Esophagus mucosa (tissue), 1 donor: ENCODE measurements at places on chromosomes 13 and 19. TPM values are rescaled to one million over a fixed set of nuclear protein-coding genes. Genes with fewer than 3 reads are reported as not detected.

DNA sequence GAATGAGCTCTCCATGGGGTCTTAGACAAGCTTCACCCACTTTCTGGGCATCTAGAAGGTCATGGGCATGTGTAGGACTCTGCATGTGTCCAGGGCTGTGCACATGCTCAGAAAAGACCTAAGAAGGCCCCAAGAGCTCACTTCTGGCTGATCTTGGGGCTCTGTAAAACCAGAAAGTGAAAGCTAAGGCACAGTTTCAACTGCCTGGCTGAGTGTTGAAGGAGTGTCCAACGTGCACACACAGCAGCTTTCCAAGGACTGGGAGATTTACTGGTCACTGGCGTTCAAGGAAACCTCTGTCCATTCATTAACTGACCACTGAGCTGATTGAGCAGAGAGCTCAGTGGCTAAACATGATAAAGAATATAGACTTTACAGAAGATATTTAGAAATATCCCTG, 137.9 kb downstream of the KATNAL1 start:
- ATAC-seq = peak; percentile 11

DNA sequence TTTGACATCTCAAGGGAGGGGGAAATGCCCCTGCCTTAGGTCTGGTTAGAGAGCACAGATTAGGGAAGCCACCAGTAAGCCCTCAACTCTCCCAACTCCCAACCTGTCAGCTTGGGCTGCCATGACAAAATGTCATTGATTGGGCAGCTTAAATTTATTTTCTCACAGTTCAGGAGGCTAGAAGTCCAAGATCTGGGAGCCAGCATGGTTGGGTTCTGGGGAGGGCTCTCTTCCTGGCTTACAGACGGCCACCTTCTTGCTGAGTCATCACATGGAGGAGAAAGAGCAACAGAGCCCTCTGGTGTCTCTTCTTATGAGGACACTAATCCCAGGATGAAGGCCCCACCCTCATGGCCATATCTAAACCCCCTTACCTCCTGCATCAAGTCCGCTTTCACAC, 24.2 kb downstream of the C19orf12 start:
- peak; percentile 64 for ATAC-seq

DNA sequence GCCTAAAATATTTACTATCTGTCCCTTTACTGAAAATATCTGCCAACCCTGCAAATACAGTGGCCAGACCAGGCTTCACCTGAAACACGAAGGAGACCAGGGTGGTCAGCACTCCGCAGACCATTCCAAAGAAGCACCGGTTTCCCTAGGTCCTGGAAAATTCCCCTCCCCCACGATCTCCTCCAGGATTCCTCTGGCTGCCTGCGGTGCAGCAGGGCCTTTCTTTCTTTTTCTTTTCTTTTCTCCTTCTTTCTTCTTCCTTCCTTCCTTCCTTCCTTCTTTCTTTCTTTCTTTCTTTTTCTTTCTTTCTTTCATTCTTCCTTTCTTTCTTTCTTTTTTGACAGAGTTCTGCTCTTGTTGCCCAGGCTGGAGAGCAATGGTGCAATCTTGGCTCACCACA, 152.7 kb downstream of the USP12 start:
- ATAC-seq = no peak

GRCh38 chr13:110263888-110264287, 43.1 kb downstream of the COL4A1 start:
- no peak for ATAC-seq

- ATAC-seq = peak; percentile 41
These were observed 113.3 kb upstream of the KL start for GRCh38 chr13:32902874-32903273.

DNA sequence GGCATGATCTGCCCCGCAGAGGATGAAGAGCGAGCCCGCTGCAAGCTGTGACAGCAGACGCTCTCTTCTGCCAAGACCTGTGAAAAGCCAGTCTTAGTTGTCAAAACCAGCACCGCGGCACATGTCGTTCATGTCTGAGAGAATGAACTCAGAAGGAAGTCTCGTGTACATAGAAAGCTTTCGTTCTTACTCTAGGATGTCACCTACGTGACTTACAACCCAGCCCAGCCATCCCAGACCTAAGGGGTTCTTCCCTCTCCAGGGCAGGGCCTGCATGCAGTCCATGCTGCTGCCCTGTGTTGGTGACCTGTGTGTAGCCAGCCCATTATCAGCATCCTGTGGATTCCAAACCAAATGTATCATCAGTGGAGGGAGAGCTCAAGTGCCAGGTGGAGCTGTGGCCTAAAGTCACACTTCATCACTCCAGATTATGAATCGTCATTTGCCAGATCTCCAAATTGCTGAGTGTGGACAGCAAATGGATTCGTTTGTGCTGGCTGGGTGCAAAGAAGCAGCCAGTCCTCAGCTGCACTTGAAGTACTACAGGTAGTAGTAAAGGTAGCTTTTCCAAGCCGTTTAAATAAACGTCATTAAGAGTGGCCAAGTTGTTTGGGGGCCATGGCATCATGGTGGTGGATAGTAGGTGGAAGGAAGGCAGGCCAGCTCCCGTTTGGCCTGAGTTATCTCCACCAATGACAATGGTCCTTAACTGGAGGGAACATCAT, 73.9 kb upstream of the GPR183 start:
- no peak for ATAC-seq

GRCh38 chr13:63048653-63049052, 1633.0 kb upstream of the PCDH20 start:
- ATAC-seq = no peak

CD33 gene
- 0.40 TPM for total RNA-seq

KIR2DL4 gene
- total RNA-seq = not detected
